ENCODE measurements at places on chromosomes 12 and 14.

GRCh38 chr14:99679111-99679510 is 5.0 kb upstream of the CYP46A1 start:
- no peak for DNase-seq

- DNase-seq = no peak
Measured at GRCh38 chr12:52633383-52633782, 15.0 kb upstream of the KRT73 start.

DNA sequence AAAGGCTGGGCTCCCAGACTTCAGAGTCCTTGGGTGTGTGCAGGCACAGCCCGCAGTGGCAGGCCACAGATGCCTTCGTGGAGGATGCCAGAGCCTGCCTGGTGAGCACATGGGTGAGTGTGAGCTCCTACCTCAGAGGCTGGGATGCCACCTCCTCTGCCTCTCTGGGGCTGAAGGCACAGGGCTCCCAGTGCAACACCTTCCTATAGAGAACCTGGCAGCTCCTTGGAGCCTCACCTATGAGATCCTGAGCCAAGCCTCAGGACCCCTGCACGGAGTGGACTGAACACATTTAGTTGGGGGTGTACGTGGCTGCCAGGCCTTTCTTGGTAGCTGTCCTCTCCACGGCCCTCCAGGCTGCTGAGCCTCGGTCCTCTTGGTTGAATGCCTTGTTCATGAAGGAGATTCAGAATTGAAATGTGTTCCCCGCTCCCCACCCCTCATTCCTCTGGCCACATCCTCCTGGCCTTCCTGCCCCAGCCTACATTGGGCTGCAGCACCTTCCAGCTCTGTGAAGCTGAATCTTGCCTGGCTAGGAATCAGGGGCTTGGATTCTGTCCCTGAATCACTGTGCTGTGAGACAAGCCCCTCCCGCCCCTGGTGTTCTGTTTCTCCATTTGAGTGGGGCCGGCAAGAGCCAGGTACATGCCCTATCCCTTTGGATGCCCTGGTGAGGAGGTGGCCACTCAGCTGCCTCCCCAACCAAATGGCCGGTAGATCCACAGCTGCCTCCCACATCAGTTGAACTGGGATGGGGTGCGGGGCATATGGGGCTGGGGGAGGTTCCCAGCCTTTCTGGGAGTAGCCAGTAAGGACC is 38.7 kb upstream of the TRAF3 start:
- no peak for DNase-seq

GRCh38 chr12:67442896-67443295 is 173.7 kb downstream of the CAND1 start:
- DNase-seq = peak; percentile 47

DNA sequence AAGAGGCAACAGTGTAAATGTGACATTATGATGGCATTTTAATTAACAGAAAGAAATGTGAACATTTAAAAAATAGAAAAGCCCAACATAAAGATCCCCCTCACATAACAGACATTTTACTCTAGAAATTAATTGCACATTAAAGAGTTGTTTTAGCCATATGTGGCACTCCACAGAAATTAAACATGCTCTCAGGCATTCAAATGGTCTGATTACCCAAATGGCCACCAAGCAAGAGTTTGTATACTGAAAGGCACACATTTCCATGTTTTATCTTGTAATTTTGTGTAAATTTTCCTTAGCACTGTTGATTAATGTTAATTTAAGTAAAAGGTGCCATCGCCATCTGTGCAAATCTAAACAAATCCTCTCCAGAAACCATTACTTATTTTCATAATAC is 43.5 kb downstream of the GTF2A1 start:
- DNase-seq = no peak

DNA sequence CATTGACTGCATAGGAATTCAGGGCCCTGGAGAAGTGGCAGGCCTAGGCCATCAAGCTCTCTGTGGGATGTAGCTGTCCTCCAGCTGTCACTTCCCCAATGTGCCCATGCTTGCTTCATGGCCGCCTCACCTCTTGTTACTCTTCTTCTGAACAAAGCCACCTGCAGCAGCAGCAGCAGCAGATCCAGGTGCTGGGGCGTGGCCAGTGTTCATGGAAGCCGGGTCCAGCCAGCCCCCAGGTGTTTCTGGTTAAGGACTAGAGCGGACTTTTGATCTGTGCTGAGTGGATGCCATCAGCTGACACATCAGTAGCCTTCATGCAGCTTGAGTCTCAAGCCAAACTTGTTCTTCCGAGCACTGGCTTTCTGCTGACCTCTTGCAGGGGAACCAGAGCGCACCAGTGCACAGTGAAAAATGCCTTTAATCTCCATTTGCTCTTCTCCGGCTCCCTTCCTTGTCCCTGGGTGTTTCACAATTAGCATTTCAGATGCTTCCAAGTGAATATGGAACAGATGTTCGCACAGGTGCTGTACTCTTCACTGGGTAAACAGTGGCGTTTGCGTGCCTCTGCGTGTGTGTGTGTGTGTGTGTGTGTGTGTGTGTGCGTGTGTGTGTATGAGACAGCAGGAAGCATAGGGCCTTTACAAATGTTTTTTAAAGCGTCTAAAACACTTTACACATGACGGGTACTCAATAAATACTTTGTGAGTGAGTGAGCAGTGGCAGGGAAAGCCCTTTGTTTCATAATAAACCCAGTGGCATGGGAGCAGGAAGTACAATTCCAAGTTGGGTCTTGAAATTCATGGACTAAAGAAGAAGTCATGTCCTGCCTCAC is 20.1 kb downstream of the TPCN1 start:
- DNase-seq = no peak

DNA sequence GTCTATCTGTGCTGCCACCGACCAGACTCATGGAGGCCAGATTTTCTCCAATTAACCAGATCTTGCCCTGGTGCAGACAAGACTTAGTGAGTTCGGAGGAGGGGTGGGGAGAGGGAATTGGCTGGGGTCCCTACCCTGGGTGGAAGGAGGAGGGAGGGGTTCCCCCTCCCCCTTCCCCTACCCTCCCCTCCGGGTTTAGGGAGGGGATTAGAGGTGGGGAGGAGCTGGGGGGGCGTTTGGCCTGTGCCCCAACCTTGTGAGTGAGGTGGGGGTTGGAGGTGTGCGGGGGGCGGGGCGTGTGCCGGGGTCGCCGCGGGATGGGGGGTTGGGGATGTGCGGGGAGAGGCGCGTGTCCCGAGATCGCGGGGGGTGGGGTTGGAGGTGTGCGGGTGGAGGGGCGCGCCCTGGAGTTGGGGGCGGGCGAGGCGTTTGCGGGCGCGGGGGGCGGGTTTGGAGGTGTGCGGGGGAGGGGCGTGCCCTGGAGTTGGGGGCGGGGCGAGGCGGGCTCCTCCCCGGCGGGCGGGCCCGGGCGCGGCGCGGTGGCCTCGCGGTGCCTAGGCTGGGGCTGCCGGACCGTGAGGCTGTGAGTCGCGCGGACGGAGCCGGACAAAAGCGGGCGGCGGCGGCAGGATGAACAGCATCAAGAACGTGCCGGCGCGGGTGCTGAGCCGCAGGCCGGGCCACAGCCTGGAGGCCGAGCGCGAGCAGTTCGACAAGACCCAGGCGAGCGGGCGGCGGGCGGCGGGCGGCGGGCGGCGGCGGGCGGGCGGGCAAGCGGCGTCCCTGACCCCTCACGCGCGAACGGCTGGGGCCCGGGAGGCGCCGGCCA is at the start of gene HIP1R:
TSS of gene HIP1R (plus strand) at position 537 of the 829 bp plus-strand sequence. CDS start at position 631, 94 bp downstream.
- DNase-seq = peak; percentile 94

All from spinal cord (tissue), 10 donors.